ENCODE measurements at places on chromosomes 16 and 17.
A peak's percentile ranks its signal among the peaks of the same experiment; 100 is the strongest.

- no peak for DNase-seq
These were observed 33.9 kb upstream of the PLLP start for GRCh38 chr16:57318240-57318970.

- no peak for DNase-seq
These were observed 77.5 kb upstream of the NKD1 start for GRCh38 chr16:50470687-50471086.

- no peak for DNase-seq
These were observed 73.0 kb downstream of the TMEM114 start for GRCh38 chr16:8517280-8517679.

DNA sequence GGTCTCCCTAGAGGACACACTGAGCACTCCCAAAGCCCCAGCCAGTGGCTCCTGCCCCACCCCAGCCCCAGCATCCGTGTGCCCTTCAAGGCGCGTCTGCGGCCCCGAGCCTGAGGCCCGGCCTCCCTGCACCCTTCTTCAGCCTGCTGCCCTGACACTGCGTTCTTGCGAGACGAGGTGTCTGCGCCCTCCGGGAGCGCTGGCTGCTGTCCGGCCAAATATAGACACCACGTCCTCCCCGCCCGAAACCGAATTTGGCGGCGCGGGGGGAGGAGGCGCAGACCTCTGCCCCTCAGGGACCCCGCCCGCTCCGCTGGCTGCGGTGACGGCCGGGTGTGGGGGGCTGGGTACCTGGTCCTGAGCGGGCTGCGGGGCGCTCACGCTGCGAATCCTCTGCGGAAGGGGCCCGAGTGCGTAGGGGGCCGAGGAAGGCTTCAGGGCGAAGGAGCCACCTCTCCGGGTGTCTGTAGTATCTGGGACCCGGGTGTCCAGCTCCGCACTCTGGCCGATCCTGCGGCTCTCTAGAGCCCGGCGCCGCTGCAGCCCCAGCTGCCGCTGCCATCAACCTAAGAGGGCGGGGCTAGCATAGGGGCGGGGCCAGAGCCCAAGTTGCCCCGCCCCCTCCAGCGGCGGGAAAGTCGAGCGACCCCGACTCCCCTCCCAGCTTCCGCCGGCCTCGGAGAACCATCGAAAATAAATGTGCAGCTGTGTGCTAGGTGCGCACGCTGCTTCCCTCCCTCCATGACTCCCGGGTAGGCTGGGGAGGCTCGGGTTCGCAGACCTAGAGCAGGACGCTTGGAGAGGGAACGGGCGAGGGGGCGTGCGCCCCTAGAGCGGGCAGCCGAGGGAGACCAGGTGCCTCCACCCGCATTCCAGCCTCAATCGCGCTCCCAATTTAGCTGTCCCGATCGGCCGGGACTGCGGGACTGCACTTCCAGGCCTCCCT, at the start of gene CORO6:
Gene CORO6 (minus strand): TSS at position 576 of the 946 bp plus-strand sequence. CDS start 1,491 bp downstream, outside the sequence.
- no peak for DNase-seq

GRCh38 chr17:47945080-47945479, 3.7 kb downstream of the PNPO start:
- DNase-seq: peak; percentile 50

GRCh38 chr16:85601730-85602401, 11.3 kb upstream of the GSE1 start:
- DNase-seq: no peak

DNA sequence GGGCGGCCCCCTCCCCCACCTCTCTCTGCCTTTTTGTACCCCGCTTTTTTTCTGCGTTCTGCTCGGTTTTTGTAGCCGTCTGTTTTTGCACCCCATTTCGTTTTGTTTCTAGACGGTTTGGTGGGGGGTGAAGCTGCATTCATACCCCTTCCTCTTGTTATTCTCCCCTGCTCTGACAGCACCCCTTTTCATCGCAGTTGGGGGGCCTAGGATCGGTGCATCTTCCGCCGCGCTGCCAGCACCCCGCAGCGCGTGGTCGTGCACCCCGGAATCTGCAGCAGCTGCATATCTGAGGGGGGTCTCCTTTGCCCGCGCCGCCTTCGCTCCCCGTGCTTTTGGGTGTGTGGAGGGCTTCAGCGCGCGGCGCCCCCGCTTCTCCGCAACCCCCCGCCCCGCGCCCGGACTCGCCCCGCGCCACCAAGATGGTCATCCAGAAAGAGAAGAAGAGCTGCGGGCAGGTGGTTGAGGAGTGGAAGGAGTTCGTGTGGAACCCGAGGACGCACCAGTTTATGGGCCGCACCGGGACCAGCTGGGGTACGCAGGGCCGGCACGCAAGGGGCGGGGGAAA, 455 bp downstream of the ATP1B2 start:
- no peak for DNase-seq

- DNase-seq: no peak
These were observed 19.7 kb downstream of the DPEP1 start for GRCh38 chr16:89633064-89633631.

Data from CD14-positive monocyte (primary cell).